ENCODE measurements at places on chromosomes 6 and 20.

GRCh38 chr6:159919011-159919511, 28.3 kb downstream of the MAS1 start:
- no peak for DNase-seq

DNA sequence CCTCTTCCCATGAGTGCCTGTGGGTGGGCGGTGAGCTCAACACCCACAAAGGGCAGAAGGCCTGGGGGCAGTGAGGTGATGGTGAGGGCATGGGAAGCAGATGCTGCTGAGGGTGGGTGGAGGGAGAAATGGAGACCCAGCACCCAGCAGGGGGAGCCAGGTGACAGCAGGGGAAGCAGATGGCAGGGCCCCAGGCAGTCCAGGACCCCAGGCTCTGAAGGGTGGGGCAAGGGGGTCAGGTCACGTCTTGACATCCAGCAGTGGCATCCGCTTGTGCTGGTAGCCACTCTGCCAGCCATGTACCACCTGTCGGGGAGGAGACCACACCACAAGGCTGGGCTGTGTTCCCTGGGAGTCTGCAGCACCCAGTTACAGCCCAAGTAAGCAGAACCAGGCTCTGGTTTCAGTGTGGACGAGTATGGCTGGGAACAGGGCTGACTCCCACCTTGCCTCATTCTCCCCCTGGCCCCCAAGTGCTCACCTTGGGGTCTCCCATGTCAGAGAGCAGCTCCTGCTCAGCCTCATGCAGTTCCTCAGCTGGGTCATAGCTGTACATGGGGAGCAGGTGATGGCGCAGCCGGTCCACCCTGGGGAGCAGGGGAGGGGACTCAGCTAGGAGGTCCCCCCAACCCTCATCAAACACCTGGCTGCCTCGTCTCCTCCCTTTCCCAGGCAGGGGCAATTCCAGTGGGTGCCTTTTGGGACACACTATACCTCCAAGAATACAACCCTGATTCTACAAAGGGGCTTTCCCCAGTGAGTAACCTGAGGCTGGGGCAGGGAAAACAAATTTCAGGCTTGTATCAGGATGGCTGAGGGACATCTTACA, 2.0 kb downstream of the SMIM29 start:
- no peak for DNase-seq

DNA sequence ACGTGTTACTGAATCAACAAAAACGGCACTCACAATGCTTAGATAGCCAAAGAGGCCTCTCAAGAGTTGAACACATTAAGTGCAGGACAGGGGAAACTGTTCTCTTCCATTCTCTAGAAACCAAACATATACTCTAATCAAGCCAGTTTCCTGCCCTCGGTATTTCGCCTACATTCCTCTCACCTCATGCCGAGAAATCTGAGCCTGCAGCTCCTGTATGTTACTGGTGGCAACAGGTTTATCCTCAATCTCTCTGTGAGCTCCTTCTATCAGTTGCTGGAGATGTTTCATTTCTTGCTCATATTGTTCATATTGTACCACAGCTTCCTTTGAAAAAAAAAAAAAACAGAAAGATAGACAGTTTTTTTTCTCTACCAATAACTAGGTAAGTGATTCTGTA, 328.9 kb downstream of the SYNE1 start:
- no peak for DNase-seq

- no peak for DNase-seq
Observed at GRCh38 chr6:14807971-14808370, 437.9 kb upstream of the JARID2 start.

- no peak for DNase-seq
Observed at GRCh38 chr20:37366743-37367142, 20.8 kb downstream of the SRC start.

DNA sequence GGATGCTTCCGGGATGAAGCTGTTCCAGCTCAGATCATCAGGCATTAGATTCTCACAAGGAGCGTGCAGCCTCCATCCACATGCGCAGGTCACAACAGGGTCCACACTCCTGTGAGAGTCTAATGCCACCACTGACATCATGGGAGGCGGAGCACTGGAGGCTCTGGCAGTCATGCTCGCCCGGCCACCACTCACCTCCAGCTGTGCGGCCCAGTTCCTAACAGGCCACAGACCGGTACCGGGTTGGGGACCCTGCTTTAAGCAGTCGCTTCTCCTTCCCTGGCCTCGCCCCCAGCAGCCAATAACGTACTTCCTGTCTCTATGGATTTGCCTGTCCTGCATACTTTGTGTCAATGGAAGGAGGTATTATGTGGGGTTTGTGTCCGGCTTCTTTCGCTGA, 236.8 kb downstream of the TAF4 start:
- DNase-seq, result no peak

- peak; percentile 19 for DNase-seq
Observed at GRCh38 chr6:786946-787763, 94.2 kb upstream of the EXOC2 start.

DNA sequence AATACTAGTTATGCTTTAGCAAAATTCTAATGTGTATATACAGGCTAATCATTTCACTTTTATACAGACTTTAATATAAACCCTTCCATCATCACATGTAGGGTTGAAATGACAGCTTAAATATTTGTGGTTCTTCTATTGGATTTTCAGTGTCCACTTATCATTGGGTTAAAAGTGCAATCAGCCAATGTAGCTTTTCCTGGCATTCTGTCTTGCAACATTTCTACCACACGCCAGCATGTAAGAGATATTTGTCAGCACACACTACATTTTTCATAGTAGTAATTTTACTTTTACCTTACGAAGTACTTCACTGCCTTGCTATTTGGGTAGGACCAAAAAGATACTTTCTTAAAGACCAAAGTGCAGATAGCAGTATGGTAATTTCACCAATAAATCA, 252.0 kb downstream of the TBX18 start:
- DNase-seq, result no peak

DNA sequence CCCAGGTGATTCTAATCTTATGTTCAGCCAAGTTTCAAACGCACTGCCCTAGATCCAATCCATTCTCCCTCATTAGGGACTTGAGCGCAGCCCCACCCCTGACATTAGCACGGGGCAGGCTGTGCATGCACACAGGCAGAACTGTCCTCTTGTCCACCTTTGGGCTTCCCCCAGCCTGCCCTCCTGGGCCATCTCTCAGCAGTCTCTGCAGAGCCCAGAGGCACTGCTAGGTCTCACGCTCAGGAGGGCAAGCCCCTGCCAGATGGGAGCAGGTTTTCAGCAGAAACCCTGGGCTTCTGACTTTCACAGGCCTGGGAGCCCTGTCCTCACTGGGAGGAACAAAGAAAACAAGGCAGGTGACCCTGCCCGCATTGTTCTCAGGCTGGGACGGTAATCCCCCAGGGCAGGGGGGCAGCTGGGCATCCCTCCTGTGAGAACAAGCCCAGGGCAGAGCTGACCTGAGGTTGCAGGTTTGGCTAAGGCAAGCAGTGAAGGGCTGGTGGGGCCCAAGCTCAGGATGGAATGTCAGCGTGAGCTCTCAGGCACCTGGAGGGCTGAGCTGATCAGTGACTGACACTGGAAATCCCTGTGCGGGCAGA, 24.5 kb downstream of the KCNK5 start:
- no peak for DNase-seq

GRCh38 chr20:61973515-61974356, 91.9 kb downstream of the TAF4 start:
- DNase-seq, result no peak

- peak; percentile 57 for DNase-seq
Observed at GRCh38 chr6:121297694-121298093, 36.6 kb downstream of the TBC1D32 start.

- DNase-seq, result no peak
Observed at GRCh38 chr6:21908161-21908848, 314.8 kb downstream of the SOX4 start.

GRCh38 chr6:134830194-134830593, 119.7 kb downstream of the ALDH8A1 start:
- DNase-seq, result no peak

DNA sequence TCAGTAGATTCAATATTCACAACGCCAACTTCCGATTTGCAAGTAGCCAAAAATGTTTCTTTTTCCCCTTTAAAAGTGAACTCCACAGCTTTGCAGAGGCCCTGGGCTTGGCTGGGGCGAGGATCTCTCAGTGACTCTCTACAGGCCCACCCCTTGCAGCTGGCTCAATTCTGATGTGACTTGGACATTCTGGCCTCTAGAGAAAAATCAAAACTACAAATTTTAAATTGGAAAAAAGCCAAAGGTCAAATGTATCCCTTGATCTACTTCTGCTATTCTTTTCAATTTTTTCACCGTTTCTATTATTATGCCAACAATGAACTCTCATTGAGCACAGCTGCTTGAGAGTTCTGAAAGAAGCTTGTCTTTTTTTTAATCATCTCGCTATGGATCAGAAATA, 245.9 kb upstream of the HS3ST5 start:
- DNase-seq, result no peak

DNA sequence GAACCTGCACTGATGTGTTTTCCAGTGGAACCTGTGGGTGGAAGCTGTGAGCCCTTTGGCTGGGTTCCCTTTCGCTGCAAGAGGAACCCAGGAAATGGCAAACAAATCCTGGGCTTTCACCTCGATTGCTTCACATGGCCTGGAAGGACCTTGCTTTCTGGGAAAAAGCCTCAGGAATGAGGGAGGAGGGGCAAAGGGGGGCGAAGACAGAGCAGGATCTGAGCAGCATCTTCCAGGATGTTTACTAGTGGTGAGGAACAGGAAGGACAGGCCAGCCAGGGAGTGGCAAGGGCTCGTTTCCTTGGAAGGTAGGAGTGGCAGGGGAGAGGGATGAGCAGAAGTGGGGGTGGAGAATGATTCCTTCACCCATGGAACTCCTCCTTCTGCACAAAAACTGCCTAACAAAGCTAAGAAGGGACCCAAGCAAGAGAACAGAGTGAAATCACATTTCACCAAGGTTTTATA, 5.9 kb downstream of the SLC2A10 start:
- DNase-seq, result no peak

GRCh38 chr6:143059663-143060353, 881 bp upstream of the AIG1 start:
- peak; percentile 23 for DNase-seq

GRCh38 chr20:40588891-40589290, 100.1 kb downstream of the MAFB start:
- DNase-seq, result no peak

DNA sequence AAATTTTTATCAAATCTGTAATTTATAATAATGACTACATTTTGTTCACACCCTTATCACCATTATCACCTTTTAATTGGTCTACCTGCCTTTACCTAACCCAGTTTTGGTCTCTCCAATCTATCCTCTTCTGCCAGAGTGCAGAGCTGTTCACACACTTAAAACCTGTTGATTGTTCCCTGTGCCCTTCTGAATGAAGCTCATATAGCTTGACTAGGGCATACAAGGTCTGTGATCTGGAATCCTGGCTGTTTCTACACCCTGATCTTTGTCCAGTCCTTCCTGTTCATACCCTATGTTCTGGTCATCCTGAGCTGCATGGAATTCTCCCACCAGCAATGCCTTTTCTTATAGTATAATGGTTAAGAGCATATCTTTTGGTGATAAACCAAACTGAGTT, 28.9 kb upstream of the SUMO4 start:
- DNase-seq, result no peak

- no peak for DNase-seq
Observed at GRCh38 chr20:57946559-57947315, 236.9 kb upstream of the PMEPA1 start.

DNA sequence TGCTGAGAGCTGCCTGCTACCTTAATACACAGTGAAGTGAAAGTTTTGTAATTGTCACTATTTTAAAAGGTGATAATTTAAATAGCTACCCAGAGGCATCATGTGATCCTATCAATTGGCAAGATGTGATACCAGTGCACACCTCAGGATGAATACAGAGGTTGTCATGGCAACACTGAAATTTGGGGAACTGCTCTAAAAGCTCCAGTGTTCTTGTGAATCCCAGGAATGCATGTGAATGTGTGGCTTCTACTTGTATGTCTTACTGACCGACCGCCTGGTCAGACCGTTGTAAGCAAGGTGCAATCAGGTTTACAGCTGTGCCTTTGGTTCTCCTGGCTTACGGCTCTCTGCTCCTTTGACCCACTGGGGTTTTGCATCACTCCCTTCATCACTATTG, 146.3 kb upstream of the GJE1 start:
- DNase-seq, result no peak

- DNase-seq, result no peak
Observed at GRCh38 chr6:221531-222349, 70.5 kb upstream of the DUSP22 start.

- DNase-seq, result peak; percentile 52
Observed at GRCh38 chr20:5127204-5127858, 523 bp downstream of the CDS2 start.

DNA sequence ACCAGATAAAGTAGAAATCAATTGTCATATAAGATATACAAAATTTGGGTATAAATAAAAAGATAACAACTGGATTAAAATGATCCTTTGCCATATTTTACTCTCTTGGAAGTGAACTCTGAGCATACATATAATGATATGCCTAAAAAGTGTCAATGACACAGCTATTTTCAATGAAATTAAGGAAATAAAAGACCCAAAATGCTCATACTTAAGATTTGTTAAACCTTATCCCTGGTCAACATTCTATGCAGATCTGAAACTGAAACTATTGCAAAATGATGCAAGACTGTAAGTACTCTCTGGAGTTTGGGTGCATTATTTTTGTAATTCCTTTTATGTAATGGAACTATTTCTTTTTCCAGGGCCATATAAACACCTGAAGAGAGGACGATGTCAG, 119.0 kb upstream of the SGK1 start:
- DNase-seq, result peak; percentile 87

DNA sequence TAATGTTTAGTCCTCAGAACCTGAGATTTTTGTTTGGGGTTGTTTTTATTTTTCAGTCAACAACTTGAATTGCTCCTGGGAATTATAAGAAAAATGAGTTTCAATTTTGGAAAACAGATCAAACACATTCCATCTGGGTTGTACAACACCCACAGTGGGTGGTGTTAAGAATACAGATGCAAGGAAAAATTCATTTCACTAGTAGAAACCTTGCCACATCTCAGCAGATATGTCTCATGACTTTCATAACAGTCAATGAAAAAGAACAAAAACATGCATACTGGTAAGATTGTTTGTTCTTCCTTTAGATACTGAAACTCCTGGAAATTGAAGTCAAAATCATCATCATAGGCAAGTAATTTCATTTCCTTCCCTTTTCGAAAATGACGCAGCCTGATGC, 78.9 kb downstream of the MOXD1 start:
- DNase-seq, result no peak

DNA sequence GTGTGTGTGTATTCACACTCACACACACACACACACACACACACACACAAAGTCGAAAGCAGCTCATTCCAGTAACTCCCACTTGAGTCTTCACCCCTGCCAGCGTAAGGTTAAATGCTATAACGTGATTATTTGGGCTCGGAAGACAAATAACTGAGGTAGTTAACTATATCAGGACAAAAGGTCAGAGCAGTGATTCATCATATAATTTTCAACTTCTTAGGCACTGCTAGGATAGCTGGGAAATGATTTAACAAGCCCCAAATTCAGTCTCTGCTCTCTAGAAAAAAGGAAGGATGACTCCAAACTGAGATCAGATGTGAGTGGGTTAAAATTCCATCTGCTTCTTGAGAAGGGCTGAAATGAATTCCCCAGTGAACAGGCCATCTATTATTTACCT, 30.7 kb downstream of the HDGFL1 start:
- no peak for DNase-seq

All from suppressor macrophage treated with lipopolysaccharide for 4 hours (primary cell).